ENCODE measurements at places on chromosomes 13 and 19.

GRCh38 chr19:4052993-4053422 lies 13.7 kb downstream of the ZBTB7A start:
- no peak for DNase-seq

- no peak for DNase-seq
These were observed 46.9 kb downstream of the FGF9 start for GRCh38 chr13:21717817-21718216.

DNA sequence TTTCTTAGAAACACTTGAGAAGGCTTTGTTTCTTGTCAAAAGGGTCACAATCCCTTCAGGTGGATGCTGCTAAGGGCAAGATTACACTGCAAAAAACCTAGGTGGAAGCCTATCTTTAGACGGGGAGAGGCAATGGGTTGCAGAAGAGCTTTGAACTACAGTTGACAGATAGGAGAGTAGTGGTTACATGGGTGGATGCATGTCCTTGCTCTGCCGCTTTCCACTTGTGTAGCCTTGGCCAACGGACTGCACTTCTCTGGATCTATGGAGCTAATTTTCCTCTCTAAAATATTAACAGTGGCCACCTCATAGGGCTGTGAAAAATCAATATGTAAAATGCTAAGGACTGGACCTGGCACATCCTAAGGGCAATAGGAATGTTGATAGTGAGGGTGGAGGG lies 980 bp downstream of the BCKDHA start:
- no peak for DNase-seq

DNA sequence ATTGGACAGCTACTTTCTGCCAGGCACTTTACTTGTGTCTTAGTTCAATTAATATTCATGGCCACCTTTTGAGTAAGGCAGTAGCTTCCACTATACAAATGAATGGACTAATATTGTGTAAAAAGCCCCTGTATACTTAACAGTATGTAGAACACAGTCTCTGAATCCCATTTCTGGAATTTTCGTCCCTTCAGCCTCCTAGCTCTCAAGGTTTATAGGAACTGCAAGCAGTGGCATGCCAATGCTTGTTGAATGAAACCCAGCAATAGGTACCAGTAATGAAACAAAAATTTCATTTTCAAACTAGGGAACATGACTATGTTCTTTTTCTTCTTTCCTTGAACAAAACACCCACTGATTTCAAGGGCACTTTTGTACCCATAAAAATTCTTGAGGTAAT lies 361.6 kb downstream of the TDRD3 start:
- no peak for DNase-seq

GRCh38 chr13:44710576-44710975 lies 134.4 kb upstream of the TSC22D1 start:
- no peak for DNase-seq

DNA sequence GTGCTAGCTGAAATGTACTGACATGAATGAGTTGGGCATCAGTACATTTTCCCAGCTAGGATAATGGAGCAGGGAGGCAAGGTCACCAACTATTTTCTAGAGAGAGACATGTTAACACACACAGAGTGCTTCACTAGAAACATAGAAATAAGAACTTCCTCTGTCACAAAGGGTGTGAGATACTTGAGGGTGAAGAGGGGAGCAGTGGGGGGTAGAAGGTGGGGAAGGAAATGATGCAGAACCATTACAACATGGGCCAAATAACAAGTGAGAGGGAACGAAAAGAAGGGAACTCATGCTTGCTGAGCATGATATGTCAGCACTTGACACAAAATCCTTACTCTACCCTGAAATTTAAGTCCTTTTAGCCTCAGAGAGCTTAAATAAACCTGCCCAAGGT lies 87.8 kb upstream of the RFC3 start:
- DNase-seq, result no peak

DNA sequence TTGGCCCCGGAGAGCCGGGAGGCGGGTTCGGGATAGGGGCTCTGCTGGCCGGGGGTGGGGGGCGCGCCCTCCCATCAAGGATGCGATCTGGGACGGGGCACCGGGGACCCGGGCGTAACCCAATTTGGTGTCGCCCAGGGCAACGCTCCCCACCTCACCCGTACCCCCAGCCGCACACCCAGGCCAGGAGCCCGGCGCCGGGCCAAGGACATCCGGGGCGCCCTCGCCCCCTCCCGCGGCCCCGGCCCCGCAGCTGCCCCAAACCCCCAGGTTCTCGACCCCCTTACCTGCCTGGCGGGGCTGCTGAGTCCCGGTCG lies 525 bp downstream of the SHANK1 start:
- no peak for DNase-seq

DNA sequence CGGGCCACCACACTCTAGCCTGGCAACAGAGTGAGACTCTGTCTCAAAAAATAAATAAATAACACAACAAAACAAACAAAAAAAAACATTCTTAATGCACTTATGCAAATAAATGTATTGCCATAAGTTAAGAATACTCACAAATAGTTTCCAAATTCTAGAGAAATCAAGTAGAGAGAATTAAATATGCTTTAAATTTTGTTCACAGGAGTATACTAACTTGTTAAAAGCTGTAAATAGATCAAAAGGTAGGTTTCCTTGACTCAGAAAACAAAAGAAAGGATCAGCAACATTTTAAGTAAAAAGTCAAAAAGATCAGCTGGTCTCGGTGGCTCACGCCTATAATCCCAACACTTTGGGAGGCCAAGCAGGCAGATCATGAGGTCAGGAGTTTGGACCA lies 50.5 kb upstream of the ZNF429 start:
- no peak for DNase-seq

DNA sequence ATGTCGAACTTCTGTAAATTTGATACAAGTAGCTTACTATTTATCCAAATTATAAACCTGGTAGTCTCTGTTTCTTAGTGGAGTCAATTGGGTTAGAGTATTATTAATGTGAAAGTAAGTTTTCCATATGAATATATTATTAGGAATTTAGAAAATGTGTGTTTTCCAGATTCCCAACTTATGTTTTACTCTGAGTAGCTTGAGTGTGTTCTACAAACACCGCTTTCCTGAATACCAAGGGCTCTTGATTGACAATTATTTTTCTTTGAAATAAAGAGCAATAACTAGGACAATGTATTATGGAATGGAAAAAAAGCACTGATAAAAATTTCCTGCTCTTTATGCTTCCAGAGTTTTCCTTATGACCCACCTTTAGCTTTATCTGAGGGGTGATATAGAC lies 233.6 kb downstream of the POSTN start:
- DNase-seq, result no peak

Data from GOT3 (cell line).